ENCODE measurements at places on chromosomes 6 and 20.

GRCh38 chr6:145681965-145682364 lies 53.4 kb downstream of the EPM2A start:
- DNase-seq, result no peak

DNA sequence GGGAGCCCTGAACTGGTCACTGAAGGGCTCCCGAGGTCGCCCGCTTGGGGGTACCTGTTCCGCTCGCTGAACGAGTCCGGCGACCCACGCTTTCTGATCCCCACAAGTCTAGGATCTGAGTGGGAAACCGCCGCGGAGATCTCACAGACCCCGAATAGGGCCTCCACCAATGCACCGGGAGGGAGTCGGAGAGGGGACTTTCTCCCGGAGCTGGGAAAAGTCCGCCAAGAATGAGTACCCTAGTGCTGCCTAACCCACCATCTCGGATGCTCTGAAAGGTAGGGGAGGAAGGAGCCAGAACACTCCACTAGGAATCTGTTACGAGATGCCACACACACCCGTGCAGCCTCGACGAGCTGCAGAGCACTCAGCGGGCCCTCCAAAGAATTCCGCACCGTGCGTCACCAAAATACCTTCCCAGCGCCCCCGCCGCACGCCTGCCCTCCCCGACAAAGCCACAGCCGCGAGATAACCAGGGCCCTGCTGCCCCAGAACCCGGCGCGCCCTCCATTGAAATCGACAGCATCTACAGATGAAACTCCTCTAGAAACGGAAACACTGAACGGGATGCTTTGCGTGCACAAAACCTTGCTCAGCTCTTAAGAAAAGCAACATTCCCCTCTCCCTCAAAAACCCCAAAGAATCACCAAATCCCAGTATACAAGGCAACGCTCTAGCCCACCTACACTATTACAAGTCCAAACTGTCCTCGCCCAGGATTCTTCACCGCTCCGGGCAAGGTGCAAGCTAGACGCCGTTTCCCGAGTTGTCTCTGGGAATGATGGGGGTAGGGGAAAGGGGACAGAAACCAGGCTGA lies 686 bp downstream of the COL12A1 start:
- DNase-seq, result no peak

DNA sequence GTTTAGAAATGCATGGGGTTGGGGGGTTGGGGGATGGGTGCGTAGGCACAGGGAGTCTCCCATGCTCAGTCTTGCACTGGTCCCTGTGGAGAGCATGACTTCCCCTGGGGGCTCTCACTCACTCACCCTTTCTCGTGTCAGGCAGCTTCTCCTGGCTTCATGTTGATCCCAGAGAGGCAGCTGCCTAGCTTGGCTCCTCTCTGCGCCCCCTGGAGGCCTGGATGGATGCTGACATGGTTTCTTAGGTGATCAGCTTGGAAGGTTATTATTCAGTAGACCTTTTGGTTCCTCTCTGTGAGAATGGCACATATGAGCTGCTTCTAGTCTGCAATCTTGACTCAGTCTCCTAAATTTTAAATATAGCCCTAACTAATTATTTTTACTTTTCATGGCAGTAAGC lies 109.3 kb upstream of the FAM83B start:
- DNase-seq, result no peak

- no peak for DNase-seq
Measured at GRCh38 chr6:169775321-169775720, 23.9 kb downstream of the ERMARD start.

GRCh38 chr6:161195386-161195785 lies 78.5 kb downstream of the AGPAT4 start:
- DNase-seq, result no peak

DNA sequence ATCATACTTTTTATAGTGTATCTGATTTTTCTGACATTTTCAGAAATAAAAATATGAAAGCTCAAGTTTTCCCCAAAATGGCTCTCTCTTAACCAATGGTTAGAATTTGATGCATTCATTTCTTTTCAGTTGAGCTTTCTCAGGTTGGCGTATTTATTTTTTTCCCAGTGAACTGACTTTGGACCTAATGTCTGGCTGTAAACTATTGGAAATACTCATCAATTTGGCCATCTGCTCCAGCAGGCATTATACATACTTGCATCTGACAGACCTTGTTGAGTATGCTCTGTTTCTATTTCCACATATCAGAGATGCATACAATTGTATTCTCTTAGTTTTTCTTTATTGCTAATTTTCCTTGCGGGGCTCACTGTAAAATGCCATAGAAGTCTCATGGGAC lies 1374.8 kb upstream of the MAP3K7 start:
- DNase-seq, result no peak

DNA sequence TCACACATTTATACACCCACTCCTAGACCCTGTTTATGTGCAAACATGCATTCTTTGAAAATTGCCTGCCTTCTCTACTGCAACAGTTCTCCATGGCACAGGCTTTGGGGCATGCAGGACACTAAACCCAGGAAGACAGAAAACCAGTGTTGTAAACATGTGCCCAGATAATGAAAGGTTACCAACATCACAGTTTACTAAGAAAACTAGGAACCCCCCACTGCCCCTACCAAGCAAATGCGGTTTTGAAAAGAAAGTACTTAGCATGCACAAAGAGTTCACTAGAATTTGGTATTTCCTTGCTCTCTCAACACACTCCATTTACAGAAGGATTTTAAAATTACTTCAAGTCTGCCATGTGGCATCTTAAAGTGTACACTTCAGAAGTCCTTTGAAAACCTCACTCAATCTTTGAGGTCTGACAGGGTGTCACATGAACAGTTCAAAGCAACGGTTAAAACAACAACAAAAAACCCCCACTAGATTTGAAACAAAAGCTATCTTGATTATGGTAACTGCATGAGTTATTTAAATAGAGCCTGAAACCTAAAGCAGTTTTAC lies 245.0 kb downstream of the GMPR start:
- DNase-seq, result no peak

- peak; percentile 22 for DNase-seq
Measured at GRCh38 chr6:142045380-142046278, 87.1 kb upstream of the GJE1 start.

GRCh38 chr6:10451828-10452509 lies 37.1 kb upstream of the TFAP2A start:
- DNase-seq, result peak; percentile 85

GRCh38 chr6:15881150-15881549 lies 218.3 kb upstream of the DTNBP1 start:
- no peak for DNase-seq
